ENCODE measurements at places on chromosomes 6 and 20.

DNA sequence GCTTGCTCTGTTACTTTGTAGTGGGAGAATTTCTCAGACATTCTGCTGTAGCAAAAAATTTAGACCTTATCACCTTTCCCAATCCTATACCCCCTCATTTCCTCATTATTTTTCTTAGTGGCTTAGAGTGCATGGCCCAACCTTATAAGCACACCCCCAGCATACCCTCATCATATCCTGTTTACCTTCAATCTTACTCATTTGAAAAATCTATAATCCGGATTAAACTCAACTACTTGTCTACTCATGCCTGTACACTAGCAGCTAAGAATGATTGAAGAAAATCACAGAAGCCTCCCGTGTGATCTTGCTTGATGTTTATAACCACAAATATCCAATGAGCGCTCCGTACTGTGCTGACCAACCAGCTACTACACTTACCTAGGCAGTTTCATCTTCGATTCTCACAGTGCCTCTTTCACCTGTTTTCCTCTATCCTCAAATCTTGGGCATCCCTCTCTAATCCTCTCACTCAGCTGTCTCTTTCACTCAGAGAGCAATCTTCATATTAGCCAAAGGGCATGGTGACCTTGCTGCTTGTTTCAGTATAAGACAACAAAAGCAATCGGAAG, 36.6 kb downstream of the AIG1 start:
- no peak for DNase-seq

- no peak for DNase-seq
These were observed 145.4 kb downstream of the TTLL2 start for GRCh38 chr6:167470101-167470835.

GRCh38 chr6:24744911-24745310, 26.0 kb upstream of the C6orf62 start:
- DNase-seq, result no peak

DNA sequence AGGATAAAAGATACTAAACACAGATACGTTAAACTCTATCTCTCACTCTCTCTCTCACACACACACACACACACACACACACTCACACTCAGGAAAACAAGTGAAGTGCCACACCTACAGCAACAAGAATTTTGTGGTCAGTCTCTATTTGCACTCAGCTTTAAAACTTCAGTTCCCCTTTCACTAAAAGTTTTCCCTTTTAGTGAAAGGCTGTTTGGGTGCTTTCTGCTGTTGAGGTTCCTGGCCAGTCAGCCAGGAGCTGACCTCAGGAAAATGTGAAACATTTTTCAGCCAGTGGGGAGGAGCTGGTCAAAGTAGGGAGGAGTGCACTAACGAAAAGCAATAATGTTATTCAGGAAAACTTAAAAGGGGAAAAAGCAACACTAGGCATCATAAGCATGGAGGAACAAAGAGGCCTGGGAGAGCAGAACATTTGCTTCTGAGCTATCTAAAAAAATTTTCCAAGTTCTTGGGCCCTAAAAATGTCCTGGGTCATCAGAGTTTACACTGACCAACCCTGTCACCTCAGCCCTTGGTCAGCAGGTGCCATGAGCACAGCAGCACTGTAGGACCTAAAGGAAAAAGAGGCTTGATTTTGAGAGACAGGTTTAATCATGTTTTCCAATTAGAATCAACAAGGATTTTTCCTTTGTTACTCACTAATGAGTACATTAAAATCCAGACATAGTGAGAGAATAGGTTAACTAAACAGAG, 30.7 kb upstream of the NT5E start:
- DNase-seq, result peak; percentile 56

DNA sequence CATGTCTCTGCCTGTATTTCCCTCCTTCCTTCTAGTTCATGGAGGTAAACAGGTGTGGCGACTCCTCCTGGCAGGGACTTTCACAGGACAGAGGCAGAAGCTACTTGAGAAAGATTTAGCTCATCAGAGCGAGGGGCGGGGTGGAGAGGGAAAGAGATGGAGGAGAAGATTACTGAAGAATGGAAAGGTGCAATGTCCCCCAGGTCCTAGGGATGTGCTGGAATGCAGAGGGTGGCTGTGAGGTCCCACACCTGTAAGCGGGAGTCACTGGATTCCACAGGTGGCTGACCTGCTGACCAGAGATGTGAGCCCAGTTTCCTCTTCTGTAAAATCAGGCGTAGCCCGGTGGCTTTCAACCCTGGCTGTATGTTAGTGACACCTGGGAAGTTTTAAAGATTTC, 199.2 kb upstream of the SULF2 start:
- no peak for DNase-seq

DNA sequence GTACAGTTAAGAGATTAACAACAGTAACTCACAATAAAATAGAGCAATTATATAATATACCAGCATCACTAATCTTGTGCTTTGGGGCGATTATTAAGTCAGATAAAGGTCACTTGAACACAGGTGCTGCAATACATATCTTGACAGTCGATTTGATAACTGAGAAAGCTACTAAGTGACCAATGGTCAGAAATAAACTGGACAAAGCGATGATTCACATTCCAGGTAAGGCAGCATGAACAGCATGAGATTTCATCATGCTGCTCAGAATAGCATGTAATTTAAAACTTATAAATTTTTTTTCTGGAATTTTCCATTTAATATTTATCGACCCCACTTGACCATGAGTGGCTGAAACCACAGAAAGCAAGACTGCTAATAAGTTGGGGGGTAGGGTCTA, 15.9 kb upstream of the ADGRF5 start:
- no peak for DNase-seq

DNA sequence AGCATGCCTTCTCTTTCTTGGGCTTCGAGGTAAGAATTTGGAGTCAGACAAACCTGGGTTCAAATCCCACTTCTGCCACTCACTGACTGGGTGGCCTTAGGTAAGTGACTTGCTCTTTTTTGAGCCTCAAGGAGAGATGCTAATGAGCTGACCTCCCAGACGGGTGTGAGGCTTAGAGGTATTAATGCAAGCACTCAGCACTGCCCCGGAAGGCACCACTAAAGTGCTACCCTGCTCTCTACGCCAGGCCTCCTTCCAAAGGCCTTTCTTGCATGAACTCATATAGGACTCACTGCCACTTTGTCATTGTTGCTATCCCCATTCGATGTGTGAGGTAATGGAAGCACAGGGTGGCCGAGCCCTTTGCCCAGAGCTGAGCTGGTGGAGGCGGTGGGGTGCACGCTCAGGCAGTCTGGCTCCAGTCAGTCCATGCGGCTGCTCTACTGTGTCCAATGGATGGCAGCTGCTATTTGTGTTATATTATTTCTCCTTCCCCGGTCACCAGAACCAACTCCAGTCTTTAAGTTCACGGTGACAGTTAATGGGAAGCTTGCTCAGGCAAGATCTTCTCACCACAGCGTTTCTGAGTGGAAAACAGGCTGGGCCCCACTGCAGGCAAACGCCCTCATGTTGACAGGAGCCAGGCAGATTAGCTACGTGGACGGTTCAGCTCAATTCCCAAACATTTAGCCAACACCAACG, 55.2 kb upstream of the MLN start:
- DNase-seq, result no peak

DNA sequence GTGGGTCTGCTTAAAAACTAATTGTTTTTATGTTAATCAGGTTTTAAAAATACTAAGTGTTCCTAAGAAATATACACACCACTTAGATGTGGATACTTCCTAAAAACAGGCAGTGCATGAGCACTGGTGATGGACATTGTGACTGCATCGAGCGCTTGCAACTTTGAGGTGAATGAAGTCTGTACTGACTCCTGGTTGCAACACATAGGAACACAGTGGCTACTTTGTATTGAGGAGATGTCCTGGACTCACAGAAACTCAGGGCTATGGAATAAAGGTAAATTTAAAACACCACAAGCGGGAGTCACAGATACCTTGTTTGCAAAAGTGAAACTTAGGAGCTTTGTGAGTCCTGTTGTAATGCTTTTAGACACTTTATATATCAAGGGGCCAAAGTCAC, 55.6 kb upstream of the POLR1H start:
- DNase-seq, result peak; percentile 25

Measured in GM23248 (cell line).